ENCODE measurements at places on chromosomes 3 and 15. TPM values are rescaled to one million over a fixed set of nuclear protein-coding genes. Genes with fewer than 3 reads are reported as not detected.

The MKRN2OS gene
- total RNA-seq = not detected

The FAM98B gene
- total RNA-seq = 8.0 TPM

The IGSF10 gene
- under 0.01 TPM for total RNA-seq

The KBTBD13 gene
- total RNA-seq = not detected

The POLQ gene
- total RNA-seq = 4.4 TPM

The CCDC54 gene
- total RNA-seq = not detected

The GRAMD1C gene
- total RNA-seq = 1.8 TPM

The TGM4 gene
- under 0.01 TPM for total RNA-seq

The TRAT1 gene
- total RNA-seq = not detected

The VPS33B gene
- total RNA-seq = 9.6 TPM

The OGG1 gene
- 31.3 TPM for total RNA-seq

The CX3CR1 gene
- total RNA-seq = under 0.01 TPM

The SLC27A2 gene
- under 0.01 TPM for total RNA-seq

The SELENOS gene
- total RNA-seq = 44.5 TPM

The REC114 gene
- total RNA-seq = not detected

The PCSK6 gene
- total RNA-seq = 1.8 TPM

The DGKG gene
- 1.4 TPM for total RNA-seq

The PARP15 gene
- total RNA-seq = 0.20 TPM

The MFGE8 gene
- total RNA-seq = 123 TPM

The ROPN1 gene
- total RNA-seq = not detected

The ATP10A gene
- 2.6 TPM for total RNA-seq

The SIDT1 gene
- total RNA-seq = under 0.01 TPM

The CPB1 gene
- total RNA-seq = 0.37 TPM

All from subcutaneous preadipocyte (primary cell).